ENCODE measurements at places on chromosomes 13 and 19.

DNA sequence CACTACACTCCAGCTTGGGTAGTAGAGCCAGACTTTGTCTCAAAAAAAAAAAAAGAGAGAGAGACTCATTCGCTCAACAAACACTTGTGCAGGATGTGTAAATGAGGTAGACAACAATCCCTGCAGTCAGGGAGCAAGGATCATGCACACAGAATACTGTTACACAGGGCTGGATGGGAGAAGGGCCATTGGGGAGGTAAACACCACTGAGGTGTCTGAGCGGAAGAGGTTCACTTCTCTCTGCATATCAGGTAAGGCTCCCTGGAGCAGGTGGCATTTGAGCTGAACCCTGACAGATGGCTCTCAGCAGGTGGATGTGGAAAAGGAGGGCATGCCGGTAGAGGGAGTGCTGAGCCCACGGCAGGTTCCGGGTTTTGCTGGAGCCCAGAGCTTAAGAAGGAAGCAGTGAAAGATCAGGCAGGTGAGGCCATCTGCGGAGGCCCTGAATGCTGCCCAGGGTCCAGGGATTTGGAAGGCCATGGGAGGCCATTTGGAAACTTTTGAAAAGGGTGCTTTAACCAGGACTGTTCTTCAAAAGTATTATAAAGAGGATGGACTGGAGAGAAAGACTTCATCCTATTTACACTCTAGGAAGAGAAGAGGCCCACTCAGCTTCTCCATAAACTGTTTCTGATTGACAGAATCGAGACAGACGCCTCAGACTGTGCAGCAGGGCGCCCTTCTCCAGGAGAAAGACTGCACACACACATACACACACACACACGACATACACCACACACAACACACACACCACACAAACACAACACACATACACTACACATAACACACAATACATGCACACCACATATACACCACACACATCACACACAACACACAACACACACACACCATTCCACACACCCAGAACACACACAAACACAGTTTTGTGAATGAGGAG is 199.4 kb downstream of the USP12 start:
- peak; percentile 31 for DNase-seq

- peak; percentile 62 for DNase-seq
Observed at GRCh38 chr13:33218020-33218419, 67.5 kb downstream of the STARD13 start.

DNA sequence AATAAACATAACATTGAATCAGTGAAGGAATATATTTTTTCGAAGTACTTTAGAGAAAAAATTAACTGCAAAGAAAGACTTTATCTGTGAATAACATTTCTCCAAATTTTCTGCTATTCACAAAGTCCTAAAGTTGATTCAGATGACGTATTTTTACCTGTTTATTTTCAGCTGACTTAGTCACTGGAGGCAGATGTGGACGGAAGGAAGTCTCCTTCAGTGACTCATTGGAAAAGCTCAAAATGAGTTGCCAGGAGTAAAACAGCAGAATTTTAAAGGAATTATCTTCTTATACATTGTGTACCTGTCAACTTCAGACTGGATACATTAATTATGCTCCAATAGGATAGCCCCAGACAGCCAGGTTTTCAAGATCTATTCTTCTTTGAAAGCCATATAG is 679.3 kb upstream of the GPC6 start:
- DNase-seq = peak; percentile 51

GRCh38 chr19:16274447-16274846 is 50.2 kb upstream of the KLF2 start:
- no peak for DNase-seq

GRCh38 chr19:47511681-47512080 is 3.2 kb downstream of the NAPA start:
- no peak for DNase-seq
